ENCODE measurements at places on chromosomes 3 and 15.

DNA sequence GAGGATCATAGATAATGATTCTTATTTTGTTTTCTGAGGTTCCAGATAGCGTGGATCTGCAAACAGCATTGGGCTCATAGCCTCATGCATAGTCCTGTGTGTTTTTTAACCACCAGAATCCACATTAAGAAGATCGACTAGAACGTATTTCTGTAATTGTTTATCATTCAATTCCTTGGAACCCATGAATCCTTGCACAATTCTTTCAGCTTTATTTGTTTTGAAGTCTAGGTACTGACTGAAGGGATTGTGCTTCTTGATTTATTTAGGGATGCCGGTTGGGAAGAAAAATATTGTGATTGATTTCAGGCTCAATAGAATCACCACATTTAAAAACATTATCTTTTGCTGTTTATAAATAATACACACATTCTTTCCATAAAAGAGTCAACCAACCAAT lies 314.6 kb upstream of the ZNF717 start:
- DNase-seq, result no peak

DNA sequence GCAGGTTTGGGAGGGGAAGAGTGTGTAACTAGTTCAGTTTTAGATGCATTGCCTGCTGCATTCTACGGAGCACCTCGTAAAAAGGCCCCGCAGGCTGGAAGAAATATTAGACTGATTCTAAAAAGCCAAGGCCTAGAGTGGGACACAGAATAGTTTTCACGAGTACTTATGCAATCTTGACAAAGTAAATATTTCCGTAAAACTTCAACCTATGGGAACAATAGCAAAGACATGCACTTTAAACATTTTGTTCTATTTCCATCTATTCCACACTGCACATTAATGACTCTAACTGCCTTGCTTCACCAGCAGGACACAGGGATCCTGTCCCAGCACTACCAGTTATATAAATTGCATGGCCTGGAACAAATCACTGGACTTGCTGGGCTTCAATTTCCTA lies 260.0 kb downstream of the FOXP1 start:
- no peak for DNase-seq

DNA sequence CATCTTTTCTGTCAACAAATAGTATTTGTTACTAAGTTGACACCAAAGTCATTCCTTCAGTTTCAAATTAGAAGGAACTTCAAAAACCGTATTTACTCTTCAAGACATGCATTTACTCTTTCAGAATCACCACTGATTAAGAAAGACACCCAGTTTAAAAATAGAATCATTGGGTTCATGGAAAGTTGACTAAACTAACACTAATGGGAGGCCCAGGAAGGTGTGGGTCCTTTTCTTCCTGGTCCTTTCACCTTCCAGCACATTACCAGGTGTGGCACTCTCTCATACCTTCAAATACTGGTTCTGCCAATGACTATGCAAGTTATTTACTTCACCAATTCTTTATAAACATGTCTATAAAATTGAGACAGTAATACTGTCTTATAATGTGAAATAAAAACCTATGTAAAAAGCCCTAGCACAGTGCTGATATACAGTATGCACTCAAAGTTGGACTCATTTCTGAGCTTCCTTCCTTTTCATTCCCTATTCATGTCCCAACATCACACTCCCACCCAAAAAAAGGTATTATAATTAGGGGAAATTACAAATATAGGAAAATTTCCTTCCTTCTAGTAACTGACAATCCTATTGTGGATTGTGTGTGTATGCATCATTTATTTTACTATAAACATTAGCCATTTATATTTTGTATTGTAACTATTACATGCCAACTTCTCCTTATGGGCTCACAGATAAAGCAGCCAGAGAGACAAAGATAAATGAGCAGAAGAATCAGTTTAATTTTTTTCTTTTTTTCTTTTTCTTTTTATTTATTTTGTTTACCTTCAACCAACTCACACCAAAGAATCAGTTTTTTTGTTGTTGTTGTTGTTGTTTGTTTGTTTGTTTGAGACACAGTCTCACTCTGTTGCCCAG lies 48.9 kb downstream of the LRRFIP2 start:
- DNase-seq, result no peak

DNA sequence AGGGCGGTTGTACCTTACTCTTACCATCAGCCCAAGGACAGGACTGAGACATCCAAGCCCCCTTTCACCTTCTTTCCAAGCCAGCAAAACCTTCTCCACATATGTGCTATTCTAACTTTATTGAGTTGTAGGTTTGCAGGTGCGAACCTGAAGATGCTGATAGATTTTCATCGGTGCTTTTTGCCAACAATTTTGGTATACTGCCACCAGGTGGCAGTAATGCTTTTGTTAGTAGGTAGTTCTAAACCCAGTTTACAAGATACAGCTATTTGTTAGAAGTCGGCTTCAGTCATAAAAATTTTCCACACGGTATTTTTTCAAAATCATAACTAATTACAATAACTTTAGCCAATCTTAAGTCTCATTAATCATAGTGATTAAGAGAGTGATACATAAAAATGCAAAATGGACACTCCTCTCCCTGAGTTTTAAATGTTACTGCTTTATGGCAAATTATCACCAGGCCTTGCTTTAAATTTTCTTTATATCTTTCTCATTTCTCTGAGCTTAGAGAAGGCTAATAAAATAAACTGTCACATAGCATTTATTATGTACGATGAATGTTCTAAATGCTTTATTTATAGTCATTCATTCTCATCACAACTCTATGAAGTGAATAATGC lies 636 bp downstream of the TBC1D21 start:
- no peak for DNase-seq

- no peak for DNase-seq
Observed at GRCh38 chr3:112721231-112721630, 80.3 kb upstream of the CCDC80 start.

GRCh38 chr15:67121644-67122605 lies 56.5 kb downstream of the SMAD3 start:
- DNase-seq, result no peak

DNA sequence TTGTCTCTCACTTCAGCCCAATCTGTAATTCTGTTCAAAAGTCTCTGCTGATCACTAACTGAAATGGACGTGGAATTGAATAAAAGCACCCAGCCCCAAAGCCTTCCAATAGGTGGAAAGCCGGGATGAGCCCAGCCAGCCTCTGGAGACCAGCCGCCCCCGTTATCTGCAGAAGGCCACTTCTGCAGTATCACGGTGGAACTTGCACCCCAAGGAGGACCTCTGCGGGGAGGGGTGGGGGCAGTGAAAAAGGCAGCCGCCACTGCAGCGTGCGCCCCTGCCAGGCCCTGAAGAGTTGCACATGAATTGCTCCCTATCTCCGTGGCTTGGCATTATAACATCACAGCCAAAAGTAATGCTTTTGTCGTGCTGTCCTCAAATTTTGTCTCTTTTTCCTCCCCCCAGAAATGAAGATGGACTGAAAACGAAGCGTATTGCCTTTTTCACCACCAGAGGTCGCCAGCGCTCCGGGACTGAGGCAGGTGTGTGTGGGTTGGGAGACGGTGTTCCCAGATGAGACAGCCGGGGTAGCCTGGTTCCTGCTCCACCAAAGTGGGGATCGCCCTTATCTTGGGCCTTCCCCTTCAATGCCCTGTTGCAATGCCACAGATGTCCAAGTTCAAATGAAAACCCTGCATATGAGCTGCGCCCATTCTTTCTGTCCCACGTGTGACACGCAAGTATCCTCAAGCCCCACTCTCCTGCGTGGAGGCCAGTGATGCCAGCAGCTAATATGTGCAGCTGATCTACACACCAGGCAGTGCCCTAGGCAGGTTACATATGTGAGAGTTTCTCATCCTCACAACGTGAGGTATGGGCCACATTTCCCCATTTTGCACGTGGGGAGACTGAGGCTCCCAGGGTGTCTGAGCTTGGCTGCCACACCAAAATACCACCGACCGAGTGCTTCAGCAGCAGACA lies 96.0 kb downstream of the LRRK1 start:
- DNase-seq, result peak; percentile 41

- no peak for DNase-seq
Observed at GRCh38 chr3:69241769-69242168, 119.4 kb upstream of the LMOD3 start.

- no peak for DNase-seq
Observed at GRCh38 chr3:13827256-13827655, 52.6 kb downstream of the WNT7A start.

GRCh38 chr15:92958105-92958504 lies 58.0 kb downstream of the CHD2 start:
- no peak for DNase-seq

DNA sequence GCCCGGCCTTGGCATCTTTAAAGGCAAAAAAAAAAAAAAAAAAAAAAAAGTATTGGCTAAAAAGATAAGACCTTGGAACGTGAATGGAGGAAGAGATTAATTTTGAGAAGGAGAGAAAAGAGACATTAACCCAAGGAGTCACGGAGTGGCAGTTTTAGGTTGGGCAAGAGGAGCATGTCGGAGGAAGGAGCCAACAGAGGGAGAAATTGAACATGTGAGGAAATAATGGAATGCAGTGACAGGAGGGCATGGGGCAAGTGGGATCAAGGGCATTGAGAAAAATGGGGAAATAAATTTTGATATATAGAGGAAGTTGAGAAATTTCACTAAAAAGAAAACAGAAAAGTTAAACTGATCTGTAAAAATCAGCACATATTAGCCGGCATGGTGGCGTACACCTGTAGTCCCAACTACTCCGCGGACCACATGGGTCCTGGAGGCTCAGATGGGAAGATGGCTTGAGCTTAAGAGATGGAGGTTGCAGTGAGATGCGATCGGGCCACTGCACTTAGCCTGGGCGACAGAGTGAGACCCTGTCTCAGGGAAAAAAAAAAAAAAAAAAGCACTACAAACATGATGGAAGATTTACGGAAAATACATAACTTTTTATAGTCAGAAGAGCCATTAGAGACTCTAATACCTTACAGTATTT lies 1.2 kb downstream of the HAUS2 start:
- DNase-seq, result no peak

GRCh38 chr3:87126321-87126720 lies 100.8 kb upstream of the CHMP2B start:
- no peak for DNase-seq

DNA sequence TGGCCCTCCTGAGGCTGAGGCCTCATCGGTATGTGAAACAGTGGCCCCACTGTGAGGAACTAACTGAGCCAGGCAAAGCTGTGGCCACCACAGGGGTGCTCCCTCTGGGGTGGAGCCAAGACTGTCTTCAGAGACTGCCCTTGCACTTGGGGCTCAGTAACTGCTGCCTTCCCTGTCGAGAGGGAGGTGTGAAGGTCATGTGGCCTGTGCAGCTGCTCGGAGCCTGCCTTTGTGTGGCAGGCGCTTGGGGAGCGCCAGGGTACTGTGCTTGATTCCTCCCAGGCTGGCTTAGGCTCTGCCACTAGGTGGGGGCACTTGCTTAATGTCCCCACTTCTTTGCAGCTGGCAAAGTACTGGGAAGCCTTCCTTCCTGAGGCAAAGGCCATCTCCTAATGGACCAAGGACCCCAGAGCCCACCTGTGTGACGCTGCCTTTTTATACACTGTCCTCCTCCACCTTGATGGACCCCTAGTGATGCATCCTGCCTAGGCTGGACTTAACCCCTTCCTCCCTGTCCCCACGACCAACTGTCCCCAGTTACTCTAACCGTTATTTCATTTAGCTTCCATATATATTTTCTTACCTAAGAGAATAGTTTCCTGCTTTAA lies 14.2 kb upstream of the SNX22 start:
- no peak for DNase-seq

DNA sequence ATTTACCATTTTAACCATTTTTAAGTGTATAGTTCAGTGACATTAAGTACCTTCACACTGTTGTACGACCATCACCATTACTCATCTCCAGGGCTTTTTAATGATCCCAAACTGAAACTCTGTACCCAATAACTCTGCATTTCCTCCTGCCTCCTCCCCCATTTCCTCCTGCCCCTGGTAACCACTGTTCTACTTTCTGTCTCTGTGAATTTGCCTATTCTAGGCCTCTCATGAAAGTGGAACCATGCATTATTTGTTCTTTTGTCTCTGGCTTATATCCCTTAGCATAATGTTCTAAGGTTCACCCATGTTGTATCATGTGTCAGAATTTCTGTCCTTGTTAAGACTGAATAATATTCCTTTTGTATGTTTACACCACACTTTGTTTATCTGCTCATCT lies 154.2 kb downstream of the MECOM start:
- no peak for DNase-seq

DNA sequence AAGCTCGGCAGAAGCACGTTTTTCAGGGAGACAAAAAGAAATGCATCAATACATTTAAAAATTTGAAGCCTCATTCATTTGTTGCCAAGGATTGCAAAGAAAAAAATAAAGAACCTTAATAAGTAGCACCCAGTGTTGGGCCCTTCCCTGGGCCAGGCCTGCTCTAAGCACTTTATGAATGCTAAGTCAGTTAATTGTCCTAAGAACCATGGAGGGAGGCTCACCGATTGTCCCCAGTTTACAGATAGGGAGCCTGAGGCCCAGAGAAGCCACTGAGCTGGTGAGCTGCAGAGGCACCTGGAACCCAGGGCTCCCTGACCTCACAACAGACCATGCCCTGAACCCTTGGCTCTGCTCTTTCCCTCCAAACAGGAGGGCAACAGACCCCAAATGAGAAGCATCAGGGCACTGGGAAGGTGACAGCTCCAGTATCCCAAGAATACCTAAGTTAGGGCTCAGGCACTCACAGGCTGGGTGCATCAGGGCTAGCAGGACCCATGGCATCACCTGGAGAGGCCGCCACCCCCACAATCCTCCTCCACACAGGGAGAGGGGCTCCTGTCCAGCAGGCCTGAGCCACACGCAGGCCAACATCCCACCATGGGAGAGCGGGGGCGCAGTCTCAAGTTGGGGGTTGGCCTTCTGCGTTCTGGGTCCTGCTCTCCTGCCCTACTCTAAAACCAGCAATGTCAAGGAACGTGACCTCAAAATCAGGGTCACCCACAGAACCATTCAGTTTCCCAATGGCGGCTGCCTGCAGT lies 3.9 kb downstream of the GRIP2 start:
- no peak for DNase-seq

DNA sequence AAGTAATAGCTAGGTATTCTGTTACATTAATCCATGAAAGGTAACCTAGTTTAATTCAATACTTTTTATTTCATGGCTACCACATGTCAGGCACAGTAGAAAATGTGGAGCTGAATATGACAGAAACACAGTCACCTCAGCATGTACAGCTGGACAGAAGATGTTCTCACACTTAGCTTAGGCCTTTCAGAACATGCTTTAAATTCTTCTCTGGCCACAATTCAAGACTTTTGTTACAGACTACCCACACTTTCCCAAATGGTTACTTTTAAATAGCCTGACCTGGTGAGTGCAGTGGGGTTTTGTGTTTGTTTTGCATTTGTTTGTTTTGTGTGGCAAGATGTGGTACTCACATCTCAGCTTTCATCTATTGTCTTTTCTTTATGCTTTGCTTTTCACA lies 1079.5 kb downstream of the IGSF11 start:
- no peak for DNase-seq

DNA sequence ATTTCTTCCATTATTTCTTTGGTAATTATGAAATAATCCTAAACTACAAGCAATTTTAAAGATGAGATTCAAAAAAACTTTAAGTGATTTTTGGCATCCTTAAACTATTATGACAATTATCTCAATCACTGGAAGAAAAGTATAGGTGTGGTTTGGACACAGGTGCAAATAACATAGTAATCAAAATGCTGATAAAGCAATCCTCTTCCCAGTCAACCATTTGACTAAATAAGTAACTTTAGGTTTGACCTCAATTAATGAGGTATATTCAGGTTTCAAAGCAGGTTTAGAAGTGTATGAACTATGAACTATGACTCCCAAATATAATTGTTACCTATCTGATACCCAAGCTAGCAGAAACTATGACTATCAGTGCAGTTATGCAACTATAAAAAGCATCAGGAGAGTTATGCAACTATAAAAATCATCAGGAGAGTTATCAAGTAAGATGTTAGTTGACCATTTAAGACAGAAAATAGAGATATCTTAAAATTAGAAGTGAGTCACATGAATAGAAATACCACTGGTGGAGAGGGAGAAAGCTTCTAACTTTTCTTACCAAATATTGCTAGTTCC lies 8.9 kb upstream of the CNTN3 start:
- DNase-seq, result no peak
